SJSA1 (cell line): ENCODE measurements at places on chromosomes 6 and 20.

DNA sequence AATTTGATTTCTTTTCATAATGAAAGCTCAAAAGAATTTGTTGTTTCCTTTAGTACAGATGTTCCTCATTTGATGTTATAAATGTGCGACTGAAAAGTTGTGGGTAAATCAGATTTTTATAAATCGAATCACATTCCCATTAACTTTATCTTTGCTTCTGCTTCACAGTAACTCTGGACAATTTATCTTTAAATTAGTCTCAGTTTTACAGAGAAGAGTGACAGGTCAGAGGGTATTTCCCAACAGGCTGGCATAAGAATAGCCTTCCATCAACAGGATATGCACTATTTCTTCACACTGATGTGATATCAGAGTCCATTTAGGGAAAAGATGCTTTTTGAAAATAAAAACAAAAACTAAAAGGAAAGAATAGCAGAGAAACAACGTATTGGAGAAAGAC, 286.9 kb downstream of the FRK start:
- DNase-seq = no peak

DNA sequence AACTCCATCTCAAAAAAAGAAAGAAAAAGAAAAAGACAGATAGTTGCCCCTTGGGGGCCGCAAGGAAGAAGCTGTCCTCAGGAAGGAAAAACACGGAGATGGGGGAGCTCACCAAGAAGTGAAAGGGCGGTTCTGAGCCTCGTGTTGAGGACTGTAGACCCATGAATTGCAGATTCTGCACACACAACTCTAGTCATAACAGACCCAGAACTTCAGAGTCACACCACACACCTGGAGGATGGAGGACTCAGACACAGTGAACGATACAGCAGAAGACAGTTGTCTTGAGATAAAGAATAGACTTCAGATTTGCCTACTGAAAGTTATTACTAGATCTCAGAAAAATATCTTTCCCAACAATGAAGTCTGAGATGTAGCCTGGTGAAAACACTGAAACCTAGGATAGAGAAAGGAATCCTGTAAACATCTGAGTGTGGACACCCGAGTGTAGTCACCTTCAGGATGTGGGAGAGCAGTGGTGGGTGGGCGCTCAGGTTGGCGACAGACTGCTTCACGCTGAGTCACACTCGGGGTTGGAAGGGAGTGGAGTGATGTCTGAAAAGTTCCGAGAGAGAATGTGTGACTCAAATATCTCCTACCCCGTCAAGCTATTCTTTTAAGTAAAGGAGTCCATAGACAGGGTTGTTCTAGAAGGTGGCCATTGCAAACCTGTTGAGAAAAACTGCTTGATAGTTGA, 88.1 kb downstream of the MAP3K4 start:
- peak; percentile 73 for DNase-seq

- peak; percentile 25 for DNase-seq
Measured at GRCh38 chr20:21615617-21616080, 89.8 kb upstream of the PAX1 start.

- DNase-seq = peak; percentile 59
Measured at GRCh38 chr6:40907198-40907701, 131.8 kb downstream of the UNC5CL start.
